ENCODE measurements at places on chromosomes 6 and 20. TPM values are rescaled to one million over a fixed set of nuclear protein-coding genes. Genes with fewer than 3 reads are reported as not detected.

The SLC17A1 gene
- total RNA-seq: not detected

The VGLL2 gene
- total RNA-seq: not detected

The WFDC13 gene
- total RNA-seq: not detected

The EIF6 gene
- total RNA-seq: 76.6 TPM

The NKAIN4 gene
- not detected for total RNA-seq

The TRIM15 gene
- total RNA-seq: not detected

The RHAG gene
- total RNA-seq: not detected

The LY6G5B gene
- total RNA-seq: 9.6 TPM

The F13A1 gene
- total RNA-seq: 228 TPM

The ADGRF5 gene
- 13.5 TPM for total RNA-seq

The BTN1A1 gene
- total RNA-seq: not detected

The RIN2 gene
- 121 TPM for total RNA-seq

The GATA5 gene
- not detected for total RNA-seq

The RIPPLY2 gene
- not detected for total RNA-seq

The TINAG gene
- not detected for total RNA-seq

The RSPO3 gene
- 1.1 TPM for total RNA-seq

The CTCFL gene
- not detected for total RNA-seq

The KCNQ5 gene
- total RNA-seq: 8.5 TPM

The HLA-DQB2 gene
- total RNA-seq: not detected

The CENPW gene
- total RNA-seq: not detected

The ATP6V1G2 gene
- total RNA-seq: 0.78 TPM

The DSE gene
- total RNA-seq: 65.2 TPM

The POU3F2 gene
- not detected for total RNA-seq

The PROKR2 gene
- not detected for total RNA-seq

The ZSCAN9 gene
- 11.6 TPM for total RNA-seq

The POU5F1 gene
- 12.9 TPM for total RNA-seq

The TREM1 gene
- total RNA-seq: 3.1 TPM

The PAK5 gene
- not detected for total RNA-seq

The ARHGAP18 gene
- total RNA-seq: 37.0 TPM

The TMC2 gene
- total RNA-seq: not detected

The BICRAL gene
- total RNA-seq: 18.8 TPM

Measured in thoracic aorta (tissue), 2 donors.